ENCODE measurements at places on chromosomes 6 and 20. TPM values are rescaled to one million over a fixed set of nuclear protein-coding genes. Genes with fewer than 3 reads are reported as not detected.

DNA sequence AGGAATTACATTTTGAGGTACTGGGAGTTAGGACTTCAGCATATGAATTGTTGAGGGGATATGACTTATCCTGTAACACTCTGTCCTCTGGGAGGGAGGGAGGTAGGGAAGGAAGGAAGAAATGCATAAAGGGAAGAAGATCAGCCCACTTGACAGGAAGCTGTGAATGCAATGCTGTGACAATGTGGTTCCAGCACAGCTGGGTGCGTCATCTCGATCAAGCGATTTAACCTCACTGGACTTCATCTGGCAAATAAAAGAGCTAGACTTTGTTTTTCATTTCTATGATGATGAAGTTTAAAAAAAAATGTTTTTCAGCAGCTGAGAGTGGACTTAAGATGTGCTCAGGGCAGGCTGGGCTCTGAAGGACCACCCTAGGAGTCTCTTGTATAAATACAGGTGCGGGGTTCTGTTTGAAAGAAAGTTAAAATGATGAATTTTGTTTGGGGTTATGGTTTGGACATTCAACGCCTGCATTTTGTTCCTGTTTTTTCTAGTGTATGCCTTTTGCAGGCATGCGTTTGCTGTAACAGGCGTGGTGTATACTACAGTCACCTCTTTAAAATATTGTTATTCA is 178.1 kb downstream of the RIMS1 start:
- DNase-seq: no peak

DNA sequence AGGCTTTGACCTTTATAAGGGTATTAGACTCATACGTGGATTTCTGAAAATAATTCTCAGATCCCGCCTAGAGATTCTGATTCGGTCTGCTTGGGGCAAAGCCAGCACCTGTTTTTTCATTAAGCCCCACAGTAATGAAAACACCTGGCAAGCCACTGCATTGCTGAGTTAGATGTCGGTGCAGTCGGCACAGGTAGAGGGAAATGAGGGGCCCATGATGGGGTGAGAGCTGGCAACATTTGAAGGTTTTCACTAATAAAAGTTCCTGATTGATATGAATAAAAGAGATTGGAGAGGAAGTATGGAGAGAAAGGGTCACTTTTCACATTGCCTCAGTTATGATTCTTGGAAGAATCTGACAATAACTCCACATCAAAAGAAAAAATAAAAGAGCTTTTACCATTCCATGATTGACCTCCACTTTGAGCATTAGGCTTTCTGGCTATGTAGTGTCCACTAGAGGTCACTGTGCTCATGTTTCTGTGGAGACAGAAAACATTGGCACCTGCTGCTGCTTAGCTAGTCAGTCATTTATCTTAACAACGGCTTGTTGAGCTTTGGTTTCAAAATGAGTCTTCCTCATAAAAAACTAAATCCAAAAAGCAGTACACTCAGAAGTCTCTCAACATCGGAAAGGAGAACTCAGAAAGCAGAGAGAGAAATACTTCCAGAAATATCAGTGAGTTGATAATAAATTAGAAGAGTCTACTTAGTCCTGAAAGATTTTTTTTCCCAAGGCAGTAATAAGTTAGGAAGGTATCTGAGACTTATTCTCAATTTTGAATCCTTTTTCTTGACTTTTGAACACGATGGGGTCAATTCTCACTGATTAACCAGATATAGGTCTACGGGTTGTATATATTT is 53.3 kb upstream of the KLHL31 start:
- DNase-seq: no peak

- no peak for DNase-seq
These were observed 96.6 kb upstream of the IRAK1BP1 start for GRCh38 chr6:78770765-78771164.

GRCh38 chr20:11726026-11726425 is 191.7 kb upstream of the BTBD3 start:
- no peak for DNase-seq

GRCh38 chr20:37362821-37363220 is 16.9 kb downstream of the SRC start:
- DNase-seq: no peak

The PRPH2 gene
- 0.59 TPM for total RNA-seq

The EDN3 gene
- 0.96 TPM for total RNA-seq

The TEAD3 gene
- total RNA-seq: 5.6 TPM

The MYMX gene
- total RNA-seq: 0.88 TPM

The RCAN2 gene
- 14.9 TPM for total RNA-seq

The MUCL3 gene
- not detected for total RNA-seq

Measured in breast epithelium (tissue), 4 donors.